ENCODE measurements at places on chromosomes 16 and 17.

DNA sequence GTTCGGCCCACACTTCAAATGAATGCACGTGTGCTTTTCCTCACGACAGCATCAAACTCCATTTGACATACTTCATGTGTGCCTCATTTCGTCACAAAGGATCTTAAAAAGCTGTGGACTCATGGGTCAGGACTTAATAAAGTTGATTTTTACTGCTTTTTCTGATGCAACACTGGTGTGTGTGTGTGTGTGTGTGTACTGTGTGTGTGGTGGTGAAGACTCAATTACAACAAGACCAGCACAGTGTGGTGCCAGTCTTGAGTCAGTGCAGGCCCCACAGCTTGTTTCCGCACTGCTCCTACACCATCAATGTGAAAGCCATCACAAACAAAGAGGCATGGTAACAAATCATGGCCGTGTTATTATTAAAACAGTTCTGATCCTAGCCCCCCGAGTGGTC, 17.7 kb downstream of the CDIP1 start:
- DNase-seq: no peak

DNA sequence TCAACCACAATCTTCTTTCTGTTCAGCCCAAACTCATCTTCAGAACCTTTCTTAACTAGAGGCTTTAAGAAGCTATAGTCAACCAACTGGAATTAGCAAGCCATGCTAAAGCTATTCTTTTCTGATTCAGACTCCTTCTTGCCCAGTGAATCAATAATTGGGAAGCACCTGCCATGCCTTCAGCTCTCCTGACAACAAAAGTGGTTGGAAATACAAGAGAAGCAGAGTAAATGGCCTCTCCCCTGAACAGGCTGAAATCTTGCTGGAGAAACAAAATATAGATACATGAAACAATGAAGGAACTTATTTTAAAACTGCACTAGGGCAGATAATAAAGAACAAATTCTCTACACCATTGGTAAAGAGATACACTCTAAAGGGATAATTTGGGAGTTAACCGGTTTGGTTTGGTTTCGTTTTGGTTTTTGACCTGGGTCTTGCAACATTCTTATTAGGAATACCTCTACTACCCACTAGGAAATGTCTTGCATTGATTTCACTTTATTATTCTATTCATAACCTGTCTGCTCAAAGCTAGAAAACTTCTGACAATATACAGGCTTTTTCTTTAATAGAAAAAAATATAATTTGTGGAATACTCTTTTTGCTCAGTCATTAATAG, 173.6 kb upstream of the DYNLRB2 start:
- DNase-seq: no peak

- DNase-seq: no peak
Measured at GRCh38 chr17:55421179-55421934, at the start of gene MMD. Gene MMD, minus strand, starts transcription at chr17:55421835. Its CDS starts 140 bp downstream, at chr17:55421695.

- no peak for DNase-seq
Measured at GRCh38 chr17:80116276-80116920, 15.0 kb downstream of the GAA start.

GRCh38 chr17:45218895-45219661, 2.6 kb upstream of the FMNL1 start:
- DNase-seq: peak; percentile 69

GRCh38 chr17:78960928-78961327, 18.8 kb downstream of the LGALS3BP start:
- DNase-seq: no peak

DNA sequence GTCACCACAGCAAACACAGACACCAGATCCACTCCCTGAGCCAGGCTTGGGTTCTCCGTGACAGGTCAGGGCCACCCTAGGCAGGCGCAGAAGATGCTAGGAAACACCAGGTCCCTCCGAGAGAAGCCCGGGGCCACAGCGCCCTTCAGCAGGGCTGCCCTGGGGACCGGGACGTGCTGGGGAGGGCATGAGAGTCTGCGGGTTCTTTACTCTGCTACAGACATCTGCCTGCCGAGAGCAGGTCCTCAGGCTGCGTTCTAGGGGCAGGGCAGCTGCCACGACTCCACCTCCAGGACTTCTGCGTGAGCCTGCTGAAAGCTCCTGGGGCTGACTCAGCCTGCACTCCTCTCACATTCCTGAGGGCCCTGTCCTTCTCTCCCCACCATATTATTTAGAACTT, 11.4 kb downstream of the MYLK3 start:
- no peak for DNase-seq

GRCh38 chr17:11109106-11109505, 131.9 kb upstream of the SHISA6 start:
- DNase-seq: no peak
